ENCODE measurements at places on chromosomes 6 and 20. TPM values are rescaled to one million over a fixed set of nuclear protein-coding genes. Genes with fewer than 3 reads are reported as not detected.

Gene TFAP2A
- total RNA-seq = 22.5 TPM

DNA sequence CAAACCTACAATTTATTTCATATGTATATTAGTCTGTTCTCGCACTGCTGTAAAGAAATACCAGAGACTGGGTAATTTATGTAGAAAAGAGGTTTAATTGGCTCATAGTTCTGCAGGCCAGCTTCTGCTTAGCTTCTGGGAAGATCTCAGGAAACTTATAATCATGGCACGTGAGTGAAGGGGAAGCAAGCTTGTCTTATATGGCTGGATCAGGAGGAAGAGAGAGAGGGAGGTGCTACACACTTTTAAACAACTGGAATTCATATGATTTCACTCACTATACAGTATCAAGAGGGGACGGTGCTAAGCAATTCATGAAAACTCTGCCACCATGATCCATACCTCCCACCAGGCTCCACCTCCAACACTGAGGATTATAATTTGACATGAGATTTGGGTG is 29.9 kb downstream of the PHACTR2 start:
- no peaks in the 10 kb centered on the region for H3K27me3 ChIP-seq
- no peaks in the 10 kb centered on the region for H3K4me1 ChIP-seq
- DNase-seq = no peak
- H3K27ac ChIP-seq = no peak overlapping the region
- no peak overlapping the region for H3K4me3 ChIP-seq

- no peak overlapping the region for H3K27ac ChIP-seq
- no peak overlapping the region for H3K4me3 ChIP-seq
- H3K36me3 ChIP-seq = no peaks in the 10 kb centered on the region
- no peaks in the 10 kb centered on the region for H3K4me1 ChIP-seq
- no peaks in the 10 kb centered on the region for H3K27me3 ChIP-seq
These were observed 6.9 kb upstream of the SAMD3 start for GRCh38 chr6:130229645-130230044.

Gene NRN1
- 0.57 TPM for total RNA-seq

- no peak for DNase-seq
- H3K4me3 ChIP-seq = no peak overlapping the region
- no peak overlapping the region for H3K27ac ChIP-seq
These were observed 33.2 kb upstream of the PNISR start for GRCh38 chr6:99458319-99458718.

DNA sequence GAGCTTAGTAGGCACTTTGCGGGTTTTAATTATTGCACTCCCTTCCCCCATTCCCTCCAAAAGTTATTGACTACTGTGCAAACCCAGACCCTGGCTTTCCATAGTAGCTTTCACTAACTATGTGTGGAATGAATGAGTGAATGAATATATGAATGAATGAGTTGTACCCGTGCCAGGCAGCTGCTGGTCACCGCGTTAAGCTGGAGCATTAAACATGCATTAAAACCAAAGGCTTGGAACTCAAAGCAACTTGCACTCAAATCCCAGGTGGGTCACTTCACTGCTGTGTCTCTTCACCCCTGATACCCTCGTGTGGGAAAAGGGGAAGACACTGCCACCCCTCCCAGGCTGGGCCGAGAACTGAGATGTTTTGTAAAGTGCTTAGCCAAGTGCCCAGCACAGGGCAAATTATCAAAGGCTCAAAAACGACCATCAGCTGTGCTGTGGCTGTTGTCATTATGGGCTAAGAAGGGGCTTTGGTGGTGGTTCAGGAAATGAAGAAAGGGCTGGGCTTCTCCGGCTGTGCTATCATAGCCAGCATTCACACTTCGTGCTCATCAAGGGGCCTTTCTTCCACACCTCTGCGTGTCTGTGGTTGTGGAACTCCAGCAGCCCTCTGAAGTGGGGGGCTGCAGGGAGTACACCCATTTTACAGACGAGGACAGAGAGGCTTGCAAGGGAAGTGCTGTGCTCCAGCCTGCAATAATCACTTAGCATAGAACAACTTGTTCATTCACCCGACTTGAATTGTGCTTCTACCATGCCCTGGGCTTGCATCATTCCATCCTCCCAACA is 60.2 kb upstream of the STX16 start:
- H3K36me3 ChIP-seq = no peaks in the 10 kb centered on the region
- no peak overlapping the region for H3K27ac ChIP-seq
- peaks cover 15% of the 10 kb centered on the region for H3K4me1 ChIP-seq
- H3K4me3 ChIP-seq = no peak overlapping the region
- DNase-seq = no peak

Gene PGBD1
- total RNA-seq = 0.95 TPM

DNA sequence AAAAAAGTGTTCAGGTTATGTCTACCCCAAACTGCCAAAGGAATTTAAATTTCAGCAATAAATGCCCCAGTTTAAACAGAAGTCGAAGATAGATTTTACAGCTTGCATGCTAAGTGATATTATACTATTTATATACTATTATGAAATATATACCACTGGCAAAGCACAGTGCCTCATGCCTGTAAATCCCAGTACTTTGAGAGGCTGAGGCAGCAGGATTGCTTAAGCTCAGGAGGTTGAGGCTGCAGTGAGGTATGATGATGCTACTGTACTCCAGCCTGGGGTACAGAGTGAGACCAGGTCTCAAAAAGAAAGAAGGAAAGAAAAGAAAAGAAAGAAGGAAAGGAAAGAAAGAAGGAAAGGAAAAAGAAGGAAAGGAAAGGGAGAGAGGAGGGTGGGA is 102.1 kb downstream of the MTFR2 start:
- no peak for DNase-seq
- H3K4me3 ChIP-seq = no peak overlapping the region
- H3K36me3 ChIP-seq = no peaks in the 10 kb centered on the region
- H3K27ac ChIP-seq = no peak overlapping the region

- no peaks in the 10 kb centered on the region for H3K4me1 ChIP-seq
- H3K27me3 ChIP-seq = no peaks in the 10 kb centered on the region
- peaks cover 4% of the 10 kb centered on the region for H3K36me3 ChIP-seq
- no peak overlapping the region for H3K27ac ChIP-seq
- DNase-seq = no peak
These were observed 57.5 kb downstream of the ILRUN start for GRCh38 chr6:34638834-34639736.

Gene PHACTR1
- 1.5 TPM for total RNA-seq

GRCh38 chr20:51511861-51512619 is 30.5 kb downstream of the NFATC2 start:
- H3K27me3 ChIP-seq = no peaks in the 10 kb centered on the region
- no peak for DNase-seq
- no peaks in the 10 kb centered on the region for H3K4me1 ChIP-seq
- H3K4me3 ChIP-seq = no peak overlapping the region

GRCh38 chr20:21395051-21395665 is 2.2 kb downstream of the NKX2-4 start:
- no peak overlapping the region for H3K4me3 ChIP-seq
- H3K36me3 ChIP-seq = no peaks in the 10 kb centered on the region
- H3K4me1 ChIP-seq = no peaks in the 10 kb centered on the region
- H3K27ac ChIP-seq = no peak overlapping the region

DNA sequence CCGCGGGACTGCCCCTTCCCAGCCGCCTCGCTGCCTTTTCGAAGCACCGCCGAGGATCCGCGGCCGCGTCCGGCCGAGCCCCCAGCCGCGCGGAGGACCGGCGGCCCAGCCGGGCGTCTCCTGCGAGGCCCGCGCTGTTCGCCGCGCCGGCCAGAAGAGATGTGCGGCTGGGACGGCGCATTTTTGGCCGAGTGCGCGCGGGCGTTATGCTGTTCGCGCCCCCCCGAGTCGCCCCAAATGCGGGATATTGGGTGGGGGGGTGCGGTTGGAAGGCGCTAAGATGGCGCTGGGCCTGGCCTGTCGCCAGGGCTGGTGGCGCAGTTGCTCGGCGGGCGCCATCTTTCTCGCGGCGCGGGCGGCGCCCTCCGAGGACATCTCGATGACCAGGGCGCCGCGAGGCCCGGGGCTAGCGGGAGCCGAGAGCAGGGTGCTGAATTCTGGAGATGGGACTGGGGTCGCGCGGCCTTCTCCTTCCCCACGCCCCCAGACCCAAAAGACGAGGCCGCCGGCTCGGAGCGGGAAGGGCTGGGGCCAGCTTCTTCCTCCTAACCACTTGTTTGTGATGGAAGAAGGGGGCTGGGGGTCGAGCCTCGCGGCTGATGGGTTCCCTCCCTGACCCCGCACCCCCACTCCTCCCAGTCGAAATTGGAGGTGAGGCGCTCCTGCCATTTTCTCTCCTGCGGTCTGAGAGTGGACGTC is 1.5 kb downstream of the BICRAL start:
- H3K27me3 ChIP-seq = no peaks in the 10 kb centered on the region
- peak overlapping the region; percentile 99 for H3K27ac ChIP-seq
- no peak for DNase-seq

DNA sequence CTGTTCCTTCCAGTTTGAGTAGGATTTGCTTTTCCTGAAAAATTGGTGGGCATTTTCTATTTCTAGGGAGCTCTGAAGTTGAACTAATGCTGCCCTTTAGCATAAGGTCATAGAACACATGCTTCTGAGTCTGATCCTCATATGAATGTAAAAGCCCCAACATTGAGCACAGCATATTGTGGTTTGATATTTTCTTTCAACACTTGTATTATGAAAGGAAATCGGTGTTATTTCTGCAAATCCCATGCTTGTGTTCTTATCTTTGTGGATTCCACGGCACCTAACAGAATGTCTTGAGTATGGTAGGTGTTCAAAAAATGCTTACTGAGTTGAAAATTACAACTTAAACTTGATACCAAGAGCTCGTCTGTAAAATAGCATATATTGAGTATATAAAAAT is 85.8 kb downstream of the TRMT11 start:
- no peaks in the 10 kb centered on the region for H3K36me3 ChIP-seq
- H3K27ac ChIP-seq = no peak overlapping the region
- no peak overlapping the region for H3K4me3 ChIP-seq
- H3K4me1 ChIP-seq = no peaks in the 10 kb centered on the region

Gene SUMO4
- not detected for total RNA-seq

DNA sequence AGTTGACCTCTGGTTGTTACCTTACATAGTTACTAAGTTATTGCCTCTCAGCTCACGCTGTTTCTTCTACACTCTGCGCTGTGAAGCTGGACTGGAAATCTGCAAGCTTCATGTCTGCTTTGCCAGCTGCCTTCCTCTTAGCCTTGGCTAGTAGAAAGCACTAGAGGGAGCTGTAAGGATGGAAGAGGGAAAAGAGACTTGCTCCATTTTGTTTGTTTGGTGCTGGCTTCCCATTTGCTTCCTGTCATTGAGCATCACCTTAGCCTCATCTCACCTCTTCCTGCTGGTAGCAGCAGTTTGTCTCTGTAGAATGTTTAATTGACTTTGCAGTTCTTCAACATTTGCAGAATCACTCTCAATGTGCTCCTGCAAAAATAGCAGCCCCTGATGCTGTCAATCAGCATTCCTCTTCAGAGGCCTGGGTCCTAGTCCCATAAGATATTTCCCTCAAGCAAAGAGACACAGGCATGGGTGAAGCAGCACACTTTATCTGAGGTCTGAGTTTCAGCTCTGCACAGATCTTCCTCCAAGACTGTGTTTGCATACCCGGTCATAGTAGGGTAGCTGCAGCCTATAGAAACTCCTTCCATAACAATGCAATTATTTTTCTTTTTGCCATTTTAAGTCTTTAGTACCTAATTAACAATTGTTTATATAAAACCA is 302.2 kb upstream of the EPHA7 start:
- no peak overlapping the region for H3K27ac ChIP-seq
- DNase-seq = no peak
- H3K4me3 ChIP-seq = no peak overlapping the region
